AG20443 (cell line): ENCODE measurements at places on chromosomes 4 and X.

- peak; percentile 28 for DNase-seq
Measured at GRCh38 chrX:28586981-28587551, at the start of gene IL1RAPL1. Gene IL1RAPL1 (plus strand): TSS chrX:28587446.

- DNase-seq = peak; percentile 11
Measured at GRCh38 chr4:20617678-20618396, 82.4 kb upstream of the PACRGL start.

- no peak for DNase-seq
Measured at GRCh38 chr4:100414016-100414790, 103.6 kb downstream of the EMCN start.

DNA sequence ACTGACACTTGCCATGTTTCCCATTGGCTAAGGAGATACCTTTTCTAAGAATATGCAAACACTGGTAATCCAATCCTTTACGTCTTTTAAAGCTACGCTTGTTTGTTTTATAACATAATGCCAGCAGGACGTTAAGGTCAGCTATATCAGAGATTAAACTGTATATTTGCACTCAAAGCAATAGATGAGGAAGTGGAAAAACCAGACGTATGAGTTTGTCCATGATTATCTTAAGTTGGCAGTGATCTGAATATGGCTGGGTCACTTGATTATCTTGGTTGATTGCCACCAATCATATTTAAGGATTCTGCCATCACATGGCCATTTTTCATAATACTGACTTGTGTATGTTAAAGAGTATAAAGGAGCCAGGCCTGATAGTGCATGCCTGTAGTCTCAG lies 19.4 kb downstream of the TMSB4X start:
- DNase-seq = no peak

- DNase-seq = peak; percentile 18
Measured at GRCh38 chr4:143587703-143588102, 74.2 kb downstream of the SMARCA5 start.

- no peak for DNase-seq
Measured at GRCh38 chrX:10433296-10433965, 187.0 kb downstream of the MID1 start.

- no peak for DNase-seq
Measured at GRCh38 chr4:138297743-138298405, 55.7 kb upstream of the SLC7A11 start.

DNA sequence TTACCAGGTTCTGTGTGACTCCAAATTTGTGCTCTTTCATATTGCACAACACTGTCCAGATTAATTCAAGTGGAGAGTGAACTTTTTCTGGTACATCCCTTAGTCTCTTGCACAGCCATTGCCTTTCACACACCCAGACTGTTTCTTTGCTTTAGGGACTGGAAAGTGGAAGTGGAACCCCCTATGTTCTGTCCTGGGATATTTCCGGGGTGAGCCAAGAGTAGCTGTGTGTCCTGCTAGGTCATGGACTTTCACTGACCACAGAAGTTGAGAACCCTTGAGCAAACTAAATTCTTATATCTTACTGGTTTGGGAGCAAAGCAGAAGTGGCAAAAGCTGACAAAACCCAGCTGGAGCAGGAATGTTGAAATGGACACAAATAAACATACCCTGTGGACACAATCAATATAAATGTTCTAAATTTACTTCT lies 10.3 kb upstream of the VSIG4 start:
- DNase-seq = no peak

- DNase-seq = no peak
Measured at GRCh38 chr4:98687876-98688275, 29.5 kb upstream of the TSPAN5 start.

- peak; percentile 67 for DNase-seq
Measured at GRCh38 chr4:121951521-121952110, at the start of gene TRPC3. Gene TRPC3 (minus strand): TSS chr4:121952060. CDS start chr4:121951680, 380 bp downstream.

GRCh38 chr4:52718123-52718522 lies 33.1 kb downstream of the ERVMER34-1 start:
- DNase-seq = no peak

DNA sequence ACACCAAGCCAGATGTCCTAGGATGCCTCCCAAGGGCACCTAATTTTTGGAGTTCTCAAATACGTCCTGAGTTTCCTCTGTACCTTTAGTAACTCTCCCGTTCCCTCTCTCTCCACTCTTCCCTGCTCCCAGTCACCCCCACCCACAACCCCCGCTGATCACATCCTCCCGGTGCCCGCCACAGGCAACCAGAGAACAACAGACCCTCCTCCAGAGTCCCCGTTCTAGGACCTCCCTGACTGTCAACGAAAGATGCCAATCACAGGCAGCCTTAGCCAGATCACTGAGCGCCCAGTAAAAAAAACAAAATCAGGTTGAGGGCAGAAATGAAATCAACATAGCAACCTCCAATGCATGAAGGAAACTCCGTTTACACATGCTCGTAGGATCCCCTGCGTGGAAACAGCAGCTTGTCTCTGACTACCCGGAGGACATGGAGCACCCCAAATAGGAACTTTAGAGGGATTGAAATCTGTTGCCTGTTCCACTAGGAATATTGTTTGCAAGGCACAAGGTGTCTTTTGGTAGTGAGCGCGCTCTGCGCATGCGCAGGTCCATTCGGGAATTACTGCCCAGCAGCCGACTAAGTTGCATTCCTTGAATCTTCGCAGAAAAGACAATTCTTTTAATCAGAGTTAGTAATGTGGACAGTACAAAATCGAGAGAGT lies at the start of gene GABRB1:
GABRB1 (plus strand) TSS at position 557 of the 668 bp plus-strand sequence.
- DNase-seq = peak; percentile 56

DNA sequence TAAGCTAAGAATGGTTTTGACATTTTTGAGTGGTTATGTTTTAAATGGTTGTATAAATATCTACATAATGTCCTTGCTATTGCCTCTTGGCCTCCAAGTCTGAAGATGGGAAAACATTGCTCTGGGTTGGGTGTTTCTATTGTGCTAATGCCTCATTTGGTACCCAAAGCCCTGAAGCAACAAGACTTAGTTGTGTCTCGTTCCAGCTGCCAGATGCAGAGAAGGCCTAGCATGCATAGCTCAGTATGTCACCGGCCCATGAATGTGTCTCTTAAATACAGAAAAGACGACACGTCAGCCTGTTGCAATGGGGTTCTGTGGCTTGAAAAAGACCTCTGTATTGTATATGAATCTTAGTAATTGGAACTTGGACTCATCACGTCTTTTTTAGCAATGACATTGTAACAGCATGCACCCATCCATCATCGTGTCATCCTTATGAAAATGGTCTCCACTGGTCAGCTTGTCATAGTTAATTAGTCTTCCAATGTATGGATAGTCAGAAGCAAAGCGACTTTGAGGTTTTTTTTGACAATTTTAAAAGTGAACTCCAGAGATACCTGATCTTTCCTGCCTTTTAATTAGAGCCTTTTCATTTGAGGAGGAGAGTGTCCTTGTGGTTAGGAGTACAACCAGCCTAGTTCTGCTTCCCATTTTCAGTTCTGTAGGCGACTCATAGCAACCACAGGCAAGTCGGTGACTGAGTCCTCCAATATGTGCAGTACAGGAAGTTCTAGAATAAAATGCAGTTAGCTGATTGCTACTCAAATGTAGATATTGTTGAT lies 126.4 kb upstream of the GATB start:
- peak; percentile 43 for DNase-seq

- DNase-seq = no peak
Measured at GRCh38 chr4:117983541-117984365, 50.5 kb upstream of the NDST3 start.

DNA sequence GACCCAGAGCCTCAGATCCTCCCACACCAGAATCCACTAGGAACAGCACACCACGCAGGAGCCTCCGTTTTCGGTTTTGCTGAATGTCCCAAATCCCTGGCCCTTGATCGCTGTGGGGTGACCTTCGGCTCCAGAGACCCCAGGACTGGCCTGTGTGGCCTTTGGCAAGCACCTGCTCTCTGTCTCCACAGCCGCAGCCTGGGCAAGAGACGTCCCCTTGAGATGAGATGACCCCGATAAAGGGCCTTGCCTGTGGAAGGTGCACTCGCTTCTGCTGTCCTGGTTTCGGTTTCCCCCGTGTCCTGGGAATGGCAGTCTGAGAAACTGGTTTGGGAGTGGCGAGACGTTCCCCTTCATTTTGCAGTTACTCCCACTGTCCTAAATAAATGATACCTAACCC lies 9.6 kb downstream of the PSAPL1 start:
- DNase-seq = no peak
